ENCODE measurements at places on chromosomes 6 and 20.

DNA sequence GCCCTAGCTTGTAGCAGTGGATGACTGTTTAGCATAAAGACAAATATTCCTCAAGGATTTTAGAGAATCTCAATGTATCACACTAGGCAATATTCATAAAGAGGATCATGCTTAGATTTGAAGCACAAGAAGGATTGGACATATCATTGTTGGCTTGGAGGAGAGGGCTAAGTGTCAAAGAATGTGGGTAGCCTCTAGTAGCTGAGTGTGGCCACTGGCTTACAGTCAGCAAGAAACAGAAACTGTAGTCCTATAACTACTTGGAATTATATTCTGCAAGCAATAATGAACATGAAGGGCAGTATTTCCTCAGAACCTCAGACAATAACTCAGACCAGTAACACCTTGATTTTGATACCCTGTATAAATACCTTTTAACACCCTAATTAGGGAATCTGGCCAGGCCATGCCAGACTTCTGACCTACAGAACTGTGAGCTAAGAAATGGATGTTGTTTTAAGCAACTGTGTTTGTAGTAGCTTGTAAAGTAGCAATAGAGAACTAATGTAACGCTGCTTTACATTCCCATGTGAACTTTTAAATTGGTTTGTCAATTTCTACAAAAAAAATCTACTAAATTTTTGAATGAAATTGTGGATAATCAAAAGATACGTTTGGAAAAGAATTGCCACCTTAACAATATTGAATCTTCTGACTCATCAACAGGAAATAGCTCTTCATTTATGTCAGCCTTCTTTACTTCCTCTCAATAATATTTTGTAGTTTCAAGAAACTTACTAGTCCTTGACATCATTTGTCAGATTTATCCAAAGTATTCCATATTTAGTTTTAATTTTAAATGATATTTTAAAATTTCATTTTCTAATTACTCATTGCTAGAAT lies 65.2 kb upstream of the RSPO3 start:
- no peaks in the 10 kb centered on the region for H3K4me1 ChIP-seq
- no peaks in the 10 kb centered on the region for H3K27me3 ChIP-seq
- no peak overlapping the region for H3K27ac ChIP-seq
- no peaks in the 10 kb centered on the region for H3K36me3 ChIP-seq

GRCh38 chr6:11705069-11705468 lies 73.5 kb downstream of the ADTRP start:
- no peak for DNase-seq
- no peak overlapping the region for H3K27ac ChIP-seq
- peaks cover 20% of the 10 kb centered on the region for H3K4me1 ChIP-seq
- no peak overlapping the region for H3K4me3 ChIP-seq
- H3K36me3 ChIP-seq, result no peaks in the 10 kb centered on the region

DNA sequence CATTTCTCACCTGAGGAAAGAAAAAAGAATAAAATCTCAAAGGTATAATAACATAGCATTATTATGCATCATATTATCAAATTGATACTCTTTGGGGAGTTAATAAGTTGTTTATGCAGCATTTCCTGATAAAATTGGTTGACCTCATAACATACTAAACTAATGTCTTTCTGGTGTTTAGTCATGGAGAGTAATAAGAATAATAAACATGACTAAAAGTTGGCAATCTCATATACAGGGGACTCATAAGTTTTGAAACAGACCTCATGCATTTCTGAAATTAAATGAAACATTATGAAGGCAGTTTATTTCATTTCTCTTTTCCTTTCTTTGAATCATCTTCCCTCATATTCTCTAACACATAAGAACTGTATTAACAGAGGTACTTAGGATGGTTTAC lies 60.5 kb upstream of the PRDM1 start:
- H3K27ac ChIP-seq, result no peak overlapping the region
- no peak overlapping the region for H3K4me3 ChIP-seq
- DNase-seq, result no peak

DNA sequence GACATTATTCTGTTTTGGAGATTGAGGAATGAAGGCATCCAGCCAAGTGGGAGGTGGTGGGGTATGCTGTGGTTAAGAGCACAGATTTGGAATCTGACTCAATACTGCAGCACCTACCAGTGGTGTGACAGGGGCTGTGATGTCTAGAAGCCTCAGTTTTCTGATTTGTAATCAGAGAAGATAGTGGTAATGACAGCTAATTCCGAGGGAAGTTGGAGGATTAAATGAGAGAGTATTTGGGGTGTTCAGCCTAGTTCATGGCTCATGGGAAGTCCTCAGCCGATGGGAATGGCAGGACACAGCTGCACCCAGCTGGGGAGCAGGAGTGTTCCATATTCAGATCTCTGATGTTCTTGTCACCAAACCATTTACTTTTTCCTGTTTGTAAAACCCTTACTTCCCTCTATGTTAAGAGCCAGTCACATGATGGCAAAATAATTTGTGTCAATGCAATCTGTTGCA lies 9.3 kb downstream of the SLC9A8 start:
- H3K4me3 ChIP-seq, result no peak overlapping the region
- H3K36me3 ChIP-seq, result peaks cover 87% of the 10 kb centered on the region
- DNase-seq, result no peak
- H3K27ac ChIP-seq, result peak overlapping the region; percentile 54
- H3K4me1 ChIP-seq, result peaks cover 44% of the 10 kb centered on the region

GRCh38 chr20:20969701-20970280 lies 136.4 kb downstream of the LINC00237 start:
- H3K36me3 ChIP-seq, result no peaks in the 10 kb centered on the region
- H3K4me3 ChIP-seq, result no peak overlapping the region
- H3K27me3 ChIP-seq, result no peaks in the 10 kb centered on the region
- no peak for DNase-seq
- H3K4me1 ChIP-seq, result no peaks in the 10 kb centered on the region
- no peak overlapping the region for H3K27ac ChIP-seq

DNA sequence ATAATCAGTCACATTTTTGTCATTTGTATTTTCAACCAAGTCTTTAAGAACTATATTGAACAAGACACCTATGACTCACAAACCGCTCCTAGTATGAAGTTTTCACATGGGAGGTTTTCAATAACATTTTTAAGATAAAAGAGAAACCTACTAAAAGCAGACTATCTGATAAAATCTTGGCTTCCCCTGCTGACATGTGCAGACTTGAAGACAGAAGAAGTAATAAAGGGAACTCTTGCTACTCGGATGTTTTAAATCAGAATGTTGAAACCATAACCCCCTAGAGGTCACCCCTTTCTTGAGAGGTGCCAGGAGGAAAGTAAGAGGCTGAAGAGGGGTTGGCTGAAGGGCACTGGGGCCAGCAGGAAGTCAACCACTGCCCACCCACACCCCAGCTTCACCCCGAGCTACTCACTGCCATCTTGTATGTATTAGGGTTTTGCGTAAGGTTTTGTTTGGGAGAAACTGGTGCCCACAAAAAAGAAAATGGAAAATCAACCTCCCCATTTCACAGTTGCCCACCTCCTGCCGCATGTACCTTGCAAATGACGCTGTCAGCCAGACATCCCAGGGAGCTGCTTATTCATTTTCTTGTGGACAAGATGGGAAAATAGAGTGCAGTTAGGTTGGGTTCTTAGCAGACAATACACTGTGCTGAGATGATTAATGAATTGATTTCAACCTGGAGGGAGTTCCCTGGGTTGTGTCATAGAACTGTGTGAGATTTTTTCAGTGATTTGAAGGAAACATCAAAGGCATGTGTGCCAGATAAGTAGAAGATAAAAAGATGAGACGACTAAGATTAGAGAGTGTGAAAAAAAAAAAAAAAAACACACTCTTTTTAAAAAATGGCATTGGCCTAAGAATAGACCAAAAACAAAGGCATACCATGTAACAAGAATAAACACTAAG lies 83.2 kb upstream of the TAB2 start:
- H3K4me1 ChIP-seq, result peaks cover 63% of the 10 kb centered on the region
- H3K27ac ChIP-seq, result peak overlapping the region; percentile 99
- peak; percentile 36 for DNase-seq
- peak overlapping the region; percentile 69 for H3K4me3 ChIP-seq
